Right cardiac atrium (tissue), 5 donors: ENCODE measurements at places on chromosomes 4 and X.

DNA sequence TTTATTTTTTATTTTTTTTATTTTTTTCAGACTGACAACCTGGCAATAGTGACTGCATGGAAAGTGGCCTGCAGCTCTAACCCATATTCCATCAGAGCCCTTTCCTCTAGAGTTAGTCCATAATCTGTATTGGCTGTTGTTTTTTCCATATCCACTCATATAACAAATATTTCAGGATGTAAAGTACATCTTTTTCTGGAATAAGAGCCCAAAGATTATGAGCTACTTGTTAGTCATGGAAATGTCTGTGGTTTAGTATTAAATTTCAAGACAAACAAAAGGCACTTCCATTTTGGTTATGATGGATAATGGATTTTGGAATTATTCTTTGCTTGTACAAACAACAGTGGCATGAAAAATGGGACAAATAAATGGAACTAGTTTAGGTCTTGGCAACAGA is 296.0 kb upstream of the HS3ST1 start:
- no peak for DNase-seq

- DNase-seq = no peak
Measured at GRCh38 chr4:107733431-107733925, 13.4 kb upstream of the PAPSS1 start.

DNA sequence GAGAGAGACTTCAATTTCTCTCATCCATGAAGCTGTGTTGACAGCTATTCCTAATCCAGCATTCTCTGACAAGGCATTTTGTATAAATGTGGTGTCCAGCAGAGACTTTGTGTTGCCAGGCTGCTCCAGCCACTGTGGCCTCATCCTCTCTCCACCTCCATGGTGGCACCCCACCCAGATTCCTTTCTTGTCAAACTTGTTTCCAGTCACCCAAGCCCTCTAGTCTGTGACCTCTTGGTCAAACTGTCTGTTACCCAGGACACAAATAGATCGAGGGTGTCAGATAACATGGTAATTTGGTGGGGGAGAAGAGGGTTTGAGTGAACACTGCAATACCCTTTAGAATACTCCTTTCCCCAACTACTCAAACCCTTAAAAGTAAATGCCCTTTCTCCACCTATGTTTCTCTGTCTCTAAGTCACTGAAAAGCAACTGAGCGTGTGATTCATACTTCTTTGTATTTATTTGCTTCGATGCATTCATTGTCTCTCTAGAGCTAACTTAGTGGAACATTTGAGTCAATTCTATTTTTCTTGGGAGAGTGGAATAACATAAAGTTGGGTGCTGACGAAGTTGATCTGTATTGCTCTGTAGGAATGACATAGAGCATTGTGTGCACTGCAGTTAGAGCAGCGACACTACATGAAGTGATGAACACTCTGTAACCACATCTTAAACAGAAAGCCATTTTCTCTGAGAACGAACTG is 13.7 kb downstream of the PITX2 start:
- no peak for DNase-seq

DNA sequence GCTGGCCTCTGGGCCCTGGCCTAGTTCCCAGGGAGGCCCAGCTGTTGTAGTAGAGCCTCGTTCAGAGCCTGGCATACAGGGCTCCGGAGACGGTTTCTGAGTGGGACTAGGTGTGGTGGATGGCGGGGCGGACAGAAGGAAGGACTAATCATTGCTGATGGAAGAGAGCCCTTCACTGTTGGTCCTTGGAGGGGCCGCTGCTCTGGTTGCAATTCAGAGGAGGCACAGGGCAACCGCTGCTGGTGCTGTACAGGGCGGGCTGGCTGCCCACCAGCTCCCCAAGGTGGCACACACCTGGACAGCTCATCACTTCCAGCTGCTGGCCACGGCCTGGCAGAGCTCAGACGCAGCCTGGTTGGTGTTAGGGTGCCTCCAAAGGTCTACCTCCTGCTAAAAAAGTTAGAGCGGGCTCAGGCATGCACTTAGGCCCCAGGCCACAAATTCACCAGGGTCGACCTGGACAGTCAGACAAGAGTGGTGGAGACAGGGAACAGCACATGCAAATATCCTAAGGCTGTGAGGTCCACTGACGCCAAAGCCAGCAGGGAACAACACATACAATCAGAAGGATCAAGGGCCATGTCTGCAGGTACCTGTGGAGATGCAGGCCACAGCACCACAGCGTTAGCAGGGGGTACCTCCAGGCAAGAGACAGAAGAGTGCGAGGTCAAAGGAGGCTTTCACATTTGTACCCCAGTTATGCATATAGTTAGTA is 7.5 kb upstream of the RNF4 start:
- DNase-seq = no peak

DNA sequence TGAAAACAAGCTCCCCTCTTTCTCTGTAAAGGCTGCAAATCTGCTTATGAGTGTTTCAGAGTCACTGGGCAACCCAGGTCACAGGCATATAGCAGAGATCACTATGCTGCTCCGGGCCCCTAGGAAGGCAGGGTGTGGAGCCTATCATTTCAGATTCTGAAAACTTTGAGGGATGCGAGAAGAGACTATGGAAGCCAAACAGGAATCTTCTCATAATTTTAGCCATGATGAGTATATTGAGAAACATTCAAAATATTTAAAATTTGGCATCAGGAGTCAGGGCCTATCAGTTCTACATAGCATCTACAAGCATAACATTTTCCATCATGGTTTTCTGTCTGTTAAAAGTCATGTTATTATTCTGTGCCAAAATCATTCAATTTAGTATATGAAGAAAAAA is 61.7 kb upstream of the ATXN3L start:
- no peak for DNase-seq

- DNase-seq = no peak
Measured at GRCh38 chr4:164485136-164485535, 268.8 kb upstream of the SMIM31 start.

- no peak for DNase-seq
Measured at GRCh38 chr4:119080721-119081541, 54.7 kb upstream of the MYOZ2 start.

DNA sequence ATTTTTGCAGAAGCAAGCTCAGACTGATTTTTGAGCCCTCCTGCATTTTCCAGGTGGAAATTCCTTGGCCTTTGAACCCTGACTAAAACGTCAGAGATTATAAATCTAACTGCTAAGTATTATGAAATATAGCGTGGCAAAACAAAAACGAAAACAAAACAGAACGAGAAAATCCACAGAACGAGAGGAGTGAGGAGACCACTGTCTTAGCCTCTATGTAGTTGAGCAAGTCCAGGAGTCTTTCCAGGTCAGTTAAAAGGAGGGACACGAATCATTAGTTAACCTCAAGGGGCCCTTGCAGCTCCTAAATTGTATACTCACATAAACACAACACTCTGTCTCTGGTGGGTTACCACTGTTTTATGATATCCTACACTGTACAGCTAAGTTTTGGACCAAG is 80.2 kb downstream of the SYNPO2 start:
- DNase-seq = no peak

- no peak for DNase-seq
Measured at GRCh38 chrX:15410947-15411346, 26.7 kb upstream of the VEGFD start.

GRCh38 chr4:174423257-174423944 is 98.9 kb downstream of the HPGD start:
- DNase-seq = peak; percentile 67

DNA sequence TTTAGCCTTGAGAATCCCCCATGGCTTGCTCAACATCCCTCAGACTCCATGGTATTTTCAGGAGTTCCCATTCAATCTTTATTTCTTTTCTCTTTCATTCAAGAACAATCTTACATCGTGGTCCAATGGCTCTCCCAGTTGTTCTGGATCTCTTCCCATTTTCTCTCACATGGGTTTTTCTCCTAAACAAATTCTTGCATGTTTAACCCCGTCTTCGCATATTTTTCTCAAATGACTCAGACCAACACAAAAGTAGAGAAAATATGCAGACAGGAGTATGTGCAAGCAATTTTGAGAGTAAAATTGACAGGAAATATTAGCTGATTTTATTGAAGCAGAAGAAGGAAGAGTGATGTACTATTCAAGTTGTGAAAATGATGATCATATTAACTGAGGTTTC is 396.4 kb upstream of the TRAM1L1 start:
- DNase-seq = no peak

- DNase-seq = no peak
Measured at GRCh38 chr4:10730590-10730989, 46.0 kb upstream of the CLNK start.

DNA sequence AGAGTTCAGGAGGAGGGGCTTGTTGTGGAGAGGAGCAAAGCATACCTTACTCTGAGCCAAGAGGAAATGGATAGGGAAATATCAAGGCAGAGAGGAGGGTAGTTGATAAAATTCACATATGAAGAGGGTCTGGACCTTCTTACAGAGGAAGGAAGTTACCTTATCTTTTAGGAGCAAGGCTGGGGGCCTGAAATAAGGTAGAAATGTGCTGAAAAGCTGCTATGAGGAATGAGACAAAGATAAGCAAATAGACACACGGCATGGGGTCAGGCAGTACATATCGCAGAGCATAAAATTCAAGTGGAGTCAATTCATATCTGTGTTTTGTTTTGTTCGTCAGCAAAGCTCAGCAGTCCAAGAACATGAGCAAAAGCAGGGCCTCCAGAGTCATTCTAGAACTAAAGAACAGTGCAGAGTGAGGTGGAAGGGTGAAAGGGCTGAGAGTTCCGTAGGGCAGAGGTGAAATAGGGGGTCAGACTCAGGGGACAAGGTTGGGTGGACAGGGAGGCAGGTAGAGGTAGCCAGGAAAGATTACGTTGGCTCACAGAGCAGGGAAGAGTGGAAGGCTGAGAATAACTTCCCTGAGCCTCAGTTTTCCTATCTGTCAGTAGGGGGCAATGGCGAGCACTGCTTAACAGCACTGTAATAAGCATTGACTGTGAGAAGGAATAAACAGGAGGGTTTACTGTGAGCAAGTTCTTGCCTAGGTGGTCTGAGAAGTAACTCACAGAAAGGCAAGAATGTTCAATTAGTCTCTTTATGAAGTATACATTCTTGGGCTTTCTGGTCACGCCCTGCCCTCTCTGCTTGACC is 9.2 kb downstream of the VSIG4 start:
- no peak for DNase-seq

DNA sequence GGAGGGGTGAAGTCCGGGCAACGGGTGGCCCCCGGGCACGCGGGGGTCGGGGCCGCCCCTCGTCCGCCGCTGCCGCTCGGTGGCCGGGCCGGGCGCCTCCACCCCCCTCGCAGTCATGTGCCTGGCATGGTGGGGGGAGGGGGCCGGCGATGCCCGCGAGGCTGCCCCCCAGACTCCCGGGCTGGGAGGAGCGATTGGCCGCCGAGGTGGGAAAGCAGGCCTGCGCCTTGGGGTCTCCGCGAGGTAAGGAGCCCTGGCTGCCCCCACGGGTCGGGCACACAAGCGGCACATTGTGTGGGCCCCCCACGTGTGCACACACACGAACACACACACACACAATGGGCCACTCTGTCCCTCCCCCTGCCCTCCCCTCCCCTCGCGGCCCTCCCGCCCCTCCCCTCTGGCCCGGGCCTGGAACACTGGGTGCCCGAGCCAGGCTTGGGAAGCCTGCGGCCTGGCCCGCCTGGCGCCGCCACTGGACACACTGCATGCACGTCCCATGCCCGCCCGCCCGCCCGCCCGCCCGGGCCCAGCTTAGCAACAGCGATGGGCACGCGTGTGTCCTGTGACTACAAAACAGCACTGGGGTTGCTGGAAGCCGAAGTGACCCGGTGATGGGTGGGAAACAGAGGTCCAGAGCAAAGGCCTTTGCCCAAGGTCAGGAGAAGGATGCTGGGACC is 1.3 kb downstream of the SLC6A8 start:
- peak; percentile 79 for DNase-seq

DNA sequence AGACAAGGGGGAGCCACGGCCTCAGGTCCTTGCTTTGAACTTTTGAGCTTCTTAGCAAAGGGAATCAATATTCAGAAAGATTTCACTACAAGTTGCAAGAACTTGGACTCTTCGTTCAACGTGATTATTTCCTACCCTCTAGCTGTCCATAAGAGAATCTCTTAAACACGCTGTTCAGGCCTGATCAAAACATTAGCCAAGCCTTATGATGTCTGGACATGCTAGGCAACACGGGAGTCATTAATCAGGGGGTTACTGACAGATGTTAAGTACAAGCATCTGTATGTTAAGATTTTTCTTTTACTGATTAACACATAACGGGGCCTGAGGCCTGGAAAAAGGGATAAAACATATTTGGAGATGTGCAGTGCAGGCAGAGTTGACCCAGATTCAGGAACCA is 138.9 kb upstream of the IL1RAPL2 start:
- DNase-seq = no peak

- DNase-seq = no peak
Measured at GRCh38 chr4:130028552-130028951, 932.6 kb downstream of the C4orf33 start.

DNA sequence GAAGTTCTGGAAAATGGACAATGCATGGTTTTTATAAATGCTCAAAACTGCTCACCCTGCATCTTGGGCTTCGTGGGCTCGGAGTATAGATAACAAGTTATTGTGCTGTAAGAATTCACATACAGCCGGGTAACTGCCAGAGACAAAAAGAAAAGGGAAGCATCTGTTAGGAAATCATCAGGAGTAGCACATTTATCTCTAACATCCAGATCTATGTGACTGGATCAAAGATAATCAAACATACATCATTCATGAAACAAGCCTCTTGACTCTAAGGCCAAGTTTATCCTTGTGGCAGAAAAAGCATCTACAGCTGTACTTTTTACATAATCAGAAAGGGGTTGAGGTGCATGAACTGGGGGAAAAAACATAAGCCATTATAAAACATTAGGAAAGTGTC is 264.2 kb downstream of the PPP3CA start:
- DNase-seq = no peak

DNA sequence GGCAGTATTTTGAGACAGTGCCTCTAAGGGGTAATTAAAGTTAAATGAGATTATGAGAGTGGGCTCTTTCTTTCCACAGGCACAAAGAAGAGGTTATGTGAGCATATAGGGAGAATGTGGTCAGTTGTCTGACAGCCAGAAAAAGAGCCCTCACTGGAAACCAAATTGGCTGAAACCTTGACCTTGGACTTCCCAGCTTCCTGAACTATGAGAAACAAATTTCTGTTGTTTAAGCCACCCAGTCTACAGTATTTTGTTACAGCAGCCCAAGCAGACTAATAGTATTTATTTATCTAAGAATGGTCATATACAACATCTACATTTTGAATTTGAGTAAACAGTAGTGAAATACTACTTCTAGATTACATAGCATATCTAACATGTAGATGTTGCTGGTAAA is 473.8 kb downstream of the IL15 start:
- no peak for DNase-seq

DNA sequence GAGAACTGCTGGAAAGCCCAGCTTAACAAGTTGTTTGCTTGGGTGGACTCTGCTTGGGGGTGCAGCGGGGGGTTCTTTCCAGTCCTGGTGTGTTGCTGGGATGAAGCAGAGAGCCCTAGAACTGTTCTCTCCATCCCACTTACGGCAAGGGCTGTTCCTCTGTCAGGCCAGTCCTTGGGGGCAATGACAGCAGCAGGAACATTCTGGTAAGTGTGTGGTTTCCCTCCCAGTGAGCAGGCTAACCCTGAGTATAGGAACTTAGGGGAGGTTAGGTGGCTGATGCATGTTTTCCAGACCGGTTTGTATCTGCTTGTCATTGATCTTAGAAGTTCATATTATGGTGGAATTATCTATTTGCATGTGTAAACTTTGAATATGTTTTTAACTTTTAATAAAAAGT is 46.9 kb upstream of the TLR2 start:
- no peak for DNase-seq
